ENCODE measurements at places on chromosomes 4 and X.

DNA sequence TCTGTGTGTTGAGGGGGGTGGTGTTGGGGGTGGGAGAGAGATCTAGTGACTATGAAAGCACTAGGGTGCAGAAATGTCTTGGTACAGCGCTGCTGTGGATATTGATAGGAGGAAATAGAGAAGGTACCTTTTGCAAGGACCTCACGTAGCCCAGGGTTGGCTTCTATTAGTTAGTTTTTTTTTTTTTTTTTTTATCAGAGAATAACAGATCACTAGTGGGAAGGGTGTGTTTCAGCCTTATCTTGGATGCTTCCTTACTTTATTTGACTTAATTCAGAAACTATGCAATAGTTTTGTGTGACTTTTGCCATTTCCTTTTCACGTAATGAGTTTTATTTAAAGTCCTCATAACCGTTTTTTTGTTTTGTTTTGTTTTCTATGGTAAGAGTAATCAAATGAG is 16.4 kb upstream of the PGRMC2 start:
- no peak for DNase-seq

- no peak for DNase-seq
Measured at GRCh38 chr4:178595500-178596138, 1153.4 kb upstream of the AGA start.

- DNase-seq: no peak
Measured at GRCh38 chr4:170242471-170242870, 152.7 kb upstream of the AADAT start.

GRCh38 chr4:7021930-7022664 is 21.1 kb upstream of the TADA2B start:
- DNase-seq: no peak

- DNase-seq: no peak
Measured at GRCh38 chr4:23212558-23212957, 519.8 kb downstream of the GBA3 start.

GRCh38 chr4:6231663-6232165 is 31.4 kb upstream of the JAKMIP1 start:
- DNase-seq: no peak
